ENCODE measurements at places on chromosomes 7 and 10. TPM values are rescaled to one million over a fixed set of nuclear protein-coding genes. Genes with fewer than 3 reads are reported as not detected.

The TMEM270 gene
- polyA plus RNA-seq, result not detected

The GBX1 gene
- not detected for polyA plus RNA-seq

The MKI67 gene
- polyA plus RNA-seq, result 11.8 TPM

The ARHGEF5 gene
- polyA plus RNA-seq, result 7.4 TPM

The MMP21 gene
- polyA plus RNA-seq, result not detected

The SEMA3A gene
- 12.2 TPM for polyA plus RNA-seq

The SPAG6 gene
- polyA plus RNA-seq, result not detected

The SPAM1 gene
- not detected for polyA plus RNA-seq

The HMX3 gene
- polyA plus RNA-seq, result not detected

The SFTPA1 gene
- polyA plus RNA-seq, result not detected

The KNDC1 gene
- polyA plus RNA-seq, result 1.1 TPM

The LRRC61 gene
- 0.85 TPM for polyA plus RNA-seq

The MGAM2 gene
- not detected for polyA plus RNA-seq

The ALOX5 gene
- polyA plus RNA-seq, result not detected

Data from BJ (cell line).